ENCODE measurements at places on chromosomes 5 and 9.

- no peak for DNase-seq
These were observed 234.4 kb upstream of the GAS1 start for GRCh38 chr9:87181670-87182069.

- no peak for DNase-seq
These were observed 294.0 kb downstream of the SEC61B start for GRCh38 chr9:99515895-99516656.

- no peak for DNase-seq
These were observed 233.2 kb upstream of the RFX3 start for GRCh38 chr9:3758816-3759576.

DNA sequence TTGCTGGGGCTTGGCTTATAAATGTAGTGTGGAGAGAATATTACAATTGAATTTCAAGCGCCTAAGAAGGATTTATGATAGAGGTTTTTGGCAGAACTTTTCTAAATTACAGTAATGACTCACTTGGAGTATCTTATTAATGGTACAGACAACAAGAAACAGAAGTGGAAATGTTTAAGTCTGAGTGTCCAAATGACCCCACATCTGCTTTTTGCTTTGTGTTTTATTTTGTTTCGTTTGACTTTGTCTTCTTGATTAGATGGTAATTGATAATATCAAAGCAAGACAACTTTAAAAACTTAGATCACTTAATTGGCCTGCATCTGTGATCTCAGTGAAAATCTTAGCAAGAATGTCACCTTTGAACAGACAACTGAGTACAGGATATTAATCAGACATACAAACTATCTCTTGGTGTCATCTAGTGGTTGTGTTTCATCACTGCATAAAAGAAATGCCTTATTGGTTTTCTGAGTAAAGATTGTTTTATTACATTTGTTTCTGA lies 577.4 kb downstream of the ISL1 start:
- DNase-seq = no peak

GRCh38 chr9:19049917-19050636 lies 850 bp downstream of the RRAGA start:
- DNase-seq = no peak

DNA sequence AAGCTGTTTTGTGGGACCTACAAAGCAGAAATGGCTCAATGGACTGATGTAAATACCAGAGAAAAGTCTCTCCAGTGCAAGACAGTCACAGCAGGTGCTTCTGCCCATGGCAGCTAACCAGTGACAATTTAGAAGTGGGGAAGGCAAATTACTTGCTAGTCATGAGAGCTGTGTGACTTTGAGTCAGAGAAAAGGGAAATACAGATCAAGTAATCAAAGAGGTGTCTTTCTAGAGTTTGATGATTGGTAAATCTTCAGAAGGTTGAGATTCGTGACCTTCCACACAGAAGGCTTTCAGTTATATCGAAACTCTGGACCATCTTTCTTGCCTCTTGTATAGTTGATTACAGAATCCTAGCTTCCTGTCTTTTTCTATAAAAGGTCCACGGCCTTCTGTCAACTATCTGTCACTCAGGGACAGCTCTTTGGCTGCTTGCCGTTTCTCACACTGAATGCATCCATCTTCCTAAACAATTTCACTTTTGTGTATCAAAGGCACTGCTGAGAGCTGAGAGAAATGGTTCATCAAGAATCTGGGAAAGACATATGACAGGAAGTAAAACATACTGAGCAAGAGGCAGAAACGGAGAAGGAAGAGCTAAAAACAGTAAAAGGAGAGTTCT lies 993.9 kb upstream of the ACO1 start:
- DNase-seq = no peak

DNA sequence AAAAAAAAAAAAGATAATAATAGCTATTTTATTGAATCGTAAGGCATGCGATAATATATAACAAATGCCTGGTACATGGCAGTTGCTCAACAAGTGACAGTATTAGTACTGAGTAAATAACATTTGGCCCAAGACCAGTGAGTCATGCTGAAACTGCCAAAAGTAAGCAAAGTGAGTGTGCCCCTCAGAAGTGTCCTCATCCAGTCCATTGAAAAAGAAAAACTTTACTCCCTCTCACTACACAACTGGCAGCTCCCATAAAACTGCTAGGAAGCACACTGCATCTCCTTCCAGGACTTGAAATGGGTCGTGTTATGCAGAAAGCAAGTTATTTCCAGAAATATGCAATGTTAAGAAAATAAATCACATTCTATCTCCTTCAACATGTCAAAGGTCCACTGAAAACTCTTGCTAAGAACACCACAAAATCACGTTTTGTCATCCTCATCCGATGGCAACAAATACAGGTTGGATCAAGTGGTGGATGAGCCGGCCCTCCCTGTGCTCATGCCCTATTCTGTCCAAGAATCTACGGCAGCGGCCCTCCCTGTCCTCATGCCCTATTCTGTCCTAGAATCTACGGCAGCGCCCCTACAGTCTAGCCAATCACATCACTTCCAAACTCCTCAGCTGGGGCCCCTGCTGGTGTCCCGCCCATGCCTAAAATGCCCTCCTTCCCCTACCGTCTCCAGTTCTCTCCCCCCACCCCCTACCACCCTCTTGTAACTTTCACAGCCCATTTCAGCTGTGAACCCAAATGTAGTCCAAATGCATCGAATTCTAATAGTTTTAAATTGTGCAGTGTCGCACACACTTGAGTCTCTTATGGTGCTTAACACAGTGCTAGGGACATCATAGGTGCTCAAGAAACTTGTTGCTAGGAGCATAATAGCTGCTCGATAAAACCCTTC lies 12.5 kb downstream of the PTCH1 start:
- DNase-seq = no peak

DNA sequence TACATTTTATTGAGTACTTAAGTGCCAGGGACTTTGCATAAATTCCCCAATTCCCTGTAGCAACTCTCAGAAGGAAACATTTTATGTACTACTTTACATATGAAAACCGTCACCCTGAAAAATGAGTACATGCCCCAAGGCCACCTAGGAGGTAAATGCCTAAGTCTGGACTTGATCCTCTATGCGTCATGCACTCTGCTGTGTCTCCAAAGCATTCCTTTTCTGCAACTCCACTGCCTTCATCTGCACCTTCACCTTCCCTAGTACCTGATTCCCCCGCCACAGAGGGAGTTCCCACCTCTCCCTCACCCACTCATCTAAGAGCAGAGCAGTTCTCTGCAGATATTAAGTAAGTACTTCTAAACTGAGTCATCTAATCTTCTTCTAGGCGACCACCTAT lies 75.2 kb upstream of the HRH2 start:
- DNase-seq = no peak

GRCh38 chr5:84384604-84385575 lies at the start of gene EDIL3:
Gene EDIL3, minus strand, starts transcription at chr5:84384880. Its CDS starts 506 bp downstream, at chr5:84384374.
- no peak for DNase-seq

DNA sequence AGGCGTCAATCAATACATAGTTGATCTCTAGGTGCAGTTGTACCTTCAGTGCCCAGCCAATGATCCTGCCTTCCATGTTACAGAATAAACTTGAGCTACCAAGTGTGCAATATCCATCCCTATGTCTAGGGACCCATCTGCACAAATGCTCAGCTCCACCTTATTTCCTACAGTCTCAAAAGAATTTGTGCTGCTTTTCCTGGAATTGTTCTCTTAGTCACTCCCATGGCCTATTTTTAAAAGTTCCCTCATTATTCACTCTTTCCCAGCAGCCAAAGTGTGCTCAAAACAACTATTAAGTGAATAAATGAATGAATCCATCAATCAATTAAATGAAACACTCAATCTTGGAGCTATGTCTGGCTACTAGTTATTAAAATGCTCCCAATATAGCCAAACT lies 14.7 kb downstream of the LIX1 start:
- no peak for DNase-seq

- DNase-seq = no peak
These were observed 15.5 kb downstream of the DAPK1 start for GRCh38 chr9:87513161-87513560.

DNA sequence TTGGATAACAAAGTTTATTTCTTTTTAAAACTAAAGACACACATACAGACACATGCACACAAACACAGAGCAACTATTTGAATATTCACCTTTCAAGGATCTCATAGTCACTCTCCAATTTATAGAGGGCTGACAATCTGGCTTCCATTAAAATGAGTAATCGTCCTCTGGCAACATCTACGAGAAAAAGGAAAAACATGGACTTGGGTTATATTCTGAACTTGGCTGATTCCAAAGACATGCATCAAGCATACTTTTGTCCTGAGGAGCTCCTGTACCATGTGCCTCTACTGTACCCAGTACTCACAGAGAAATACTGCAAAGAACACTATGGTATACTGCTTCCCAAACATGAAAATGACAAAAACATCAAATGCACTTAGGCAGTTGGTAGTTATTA lies 15.4 kb downstream of the IARS1 start:
- no peak for DNase-seq

GRCh38 chr5:151214614-151215545 lies 9.0 kb downstream of the CCDC69 start:
- no peak for DNase-seq

- no peak for DNase-seq
These were observed 19.7 kb upstream of the CSF1R start for GRCh38 chr5:150105928-150106615.

DNA sequence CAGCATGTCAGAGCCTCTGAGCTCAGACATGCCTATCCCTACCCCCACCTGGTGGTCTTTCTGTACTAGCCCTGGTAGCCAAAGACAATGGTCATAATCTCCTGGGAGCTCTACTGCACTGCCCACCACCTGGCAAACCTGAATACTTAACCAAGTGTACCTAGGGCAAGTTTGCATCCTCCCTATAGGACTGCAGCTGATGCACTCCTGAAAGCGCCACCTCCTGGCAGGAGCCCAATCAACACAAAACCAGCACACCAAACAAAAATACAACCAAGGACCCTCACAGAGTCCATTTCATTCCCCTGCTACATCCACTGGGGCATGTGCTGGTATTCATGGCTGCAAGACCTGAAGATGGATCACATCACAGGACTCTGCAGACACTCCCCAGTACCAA lies 14.8 kb upstream of the FAM174A start:
- no peak for DNase-seq

DNA sequence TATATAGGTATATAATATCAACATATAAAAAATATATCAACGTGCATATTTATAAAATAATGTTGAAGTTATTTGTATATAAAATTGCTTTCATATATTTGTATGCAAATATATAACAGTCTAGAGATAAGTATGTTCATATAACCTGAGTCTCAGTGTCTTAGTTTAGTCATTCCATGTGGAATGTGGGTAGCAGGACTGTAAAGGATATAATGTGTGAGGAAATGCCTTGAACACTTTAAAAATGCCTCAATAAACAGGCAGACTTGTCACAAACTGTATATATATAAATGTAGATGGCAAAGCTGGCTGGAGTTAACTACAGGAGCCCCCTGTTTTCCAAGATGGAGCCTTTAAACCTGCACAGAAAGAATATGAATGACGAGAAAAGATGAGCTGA lies 48.4 kb downstream of the CCDC125 start:
- DNase-seq = no peak

GRCh38 chr5:66874004-66874403 lies 277.8 kb downstream of the MAST4 start:
- DNase-seq = no peak

DNA sequence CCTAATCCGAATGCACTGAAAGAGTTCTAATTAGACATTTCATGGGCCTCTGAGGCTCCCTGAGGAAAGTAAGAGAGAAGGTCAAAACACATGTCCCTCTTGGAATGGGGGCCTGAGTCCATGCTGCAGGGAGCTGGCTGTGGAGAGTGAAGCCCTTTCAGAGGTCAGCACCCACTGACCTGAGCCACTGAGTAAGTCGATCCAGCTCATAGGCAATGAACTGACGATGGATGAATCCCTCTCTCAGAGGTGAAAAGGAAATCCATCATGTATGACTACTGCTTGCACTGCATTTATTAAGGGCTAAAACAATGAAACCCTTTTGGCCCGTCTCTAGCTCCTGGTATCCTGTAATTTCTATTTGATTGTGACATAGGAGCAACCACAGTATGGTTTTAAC lies 288.9 kb upstream of the VLDLR start:
- DNase-seq = no peak

- DNase-seq = no peak
These were observed 24.3 kb downstream of the KCNV2 start for GRCh38 chr9:2741441-2742158.

DNA sequence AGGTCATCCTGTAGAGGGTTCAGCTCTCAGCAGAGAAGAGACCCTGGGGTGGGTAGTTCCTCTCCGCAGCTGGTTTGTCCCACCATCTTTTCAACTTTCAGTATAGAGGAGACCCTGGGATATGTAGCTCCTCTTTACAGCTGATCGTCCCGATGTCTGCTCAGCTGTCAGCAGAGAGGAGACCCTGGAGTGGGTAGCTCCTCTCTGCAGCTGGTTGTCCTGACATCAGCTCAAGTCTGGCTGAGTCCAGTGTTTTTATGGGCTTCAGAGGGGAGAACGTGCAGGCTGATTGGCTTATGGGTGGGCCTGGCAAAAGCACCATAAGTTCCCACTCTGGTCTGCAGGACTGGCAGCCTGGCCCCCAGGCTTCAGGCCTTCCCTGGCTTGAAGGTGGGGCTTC lies 80.8 kb downstream of the NLN start:
- DNase-seq = no peak

DNA sequence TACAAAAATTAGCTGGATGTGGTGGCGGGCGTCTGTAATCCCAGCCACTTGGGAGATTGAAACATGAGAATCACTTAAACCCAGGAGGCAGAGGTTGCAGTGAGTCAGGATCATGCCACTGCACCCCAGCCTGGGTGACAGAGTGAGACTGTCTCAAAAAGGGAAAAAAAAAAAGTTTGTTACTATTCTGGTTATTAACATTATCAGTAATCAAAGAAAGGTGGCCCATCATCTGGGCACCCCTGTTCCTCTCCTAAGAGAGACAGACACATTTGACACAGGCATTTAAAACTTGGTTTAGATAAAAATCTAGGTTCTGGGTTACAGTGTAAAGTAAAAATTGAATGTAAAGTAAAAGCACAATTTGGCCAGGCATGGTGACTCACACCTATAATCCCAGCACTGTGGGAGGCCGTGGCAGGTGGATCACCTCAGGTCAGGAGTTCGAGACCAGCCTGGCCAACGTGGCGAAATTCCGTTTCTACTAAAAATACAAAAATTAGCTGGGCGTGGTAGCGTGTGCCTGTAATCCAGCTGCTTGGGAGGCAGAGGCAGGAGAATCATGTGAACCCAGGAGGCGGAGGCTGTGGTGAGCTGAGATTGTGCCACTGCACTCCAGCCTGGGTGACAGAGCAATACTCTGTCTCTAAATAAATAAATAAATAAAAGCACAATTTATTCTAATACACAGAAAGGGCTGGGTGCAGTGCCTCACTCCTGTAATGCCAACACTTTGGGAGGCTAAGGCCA lies 16.7 kb upstream of the PHYHD1 start:
- DNase-seq = no peak

DNA sequence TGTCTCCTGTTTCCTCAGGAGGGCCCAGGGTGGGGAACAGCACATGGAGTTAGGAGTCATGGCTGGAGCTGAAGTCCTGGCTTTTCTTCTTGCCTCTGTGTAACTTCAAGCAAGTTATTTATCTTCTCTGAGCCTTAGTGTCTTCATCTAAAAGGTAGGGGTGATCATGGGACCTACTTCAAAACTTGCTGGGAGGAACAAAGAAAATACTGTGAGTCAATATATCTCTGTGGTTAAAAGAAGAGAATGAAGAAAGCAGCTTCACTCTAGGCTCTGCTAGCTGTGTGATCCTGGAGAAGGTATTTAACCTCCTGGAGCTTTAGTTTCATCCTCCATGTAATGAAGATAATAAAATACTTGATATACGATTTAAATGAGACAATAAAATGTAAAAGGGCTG lies 26.5 kb downstream of the AFAP1L1 start:
- no peak for DNase-seq
